Frontal cortex (tissue), 4 donors: ENCODE measurements at places on chromosomes 11 and 22. TPM values are rescaled to one million over a fixed set of nuclear protein-coding genes. Genes with fewer than 3 reads are reported as not detected.

The MPZL2 gene
- total RNA-seq, result 1.6 TPM

DNA sequence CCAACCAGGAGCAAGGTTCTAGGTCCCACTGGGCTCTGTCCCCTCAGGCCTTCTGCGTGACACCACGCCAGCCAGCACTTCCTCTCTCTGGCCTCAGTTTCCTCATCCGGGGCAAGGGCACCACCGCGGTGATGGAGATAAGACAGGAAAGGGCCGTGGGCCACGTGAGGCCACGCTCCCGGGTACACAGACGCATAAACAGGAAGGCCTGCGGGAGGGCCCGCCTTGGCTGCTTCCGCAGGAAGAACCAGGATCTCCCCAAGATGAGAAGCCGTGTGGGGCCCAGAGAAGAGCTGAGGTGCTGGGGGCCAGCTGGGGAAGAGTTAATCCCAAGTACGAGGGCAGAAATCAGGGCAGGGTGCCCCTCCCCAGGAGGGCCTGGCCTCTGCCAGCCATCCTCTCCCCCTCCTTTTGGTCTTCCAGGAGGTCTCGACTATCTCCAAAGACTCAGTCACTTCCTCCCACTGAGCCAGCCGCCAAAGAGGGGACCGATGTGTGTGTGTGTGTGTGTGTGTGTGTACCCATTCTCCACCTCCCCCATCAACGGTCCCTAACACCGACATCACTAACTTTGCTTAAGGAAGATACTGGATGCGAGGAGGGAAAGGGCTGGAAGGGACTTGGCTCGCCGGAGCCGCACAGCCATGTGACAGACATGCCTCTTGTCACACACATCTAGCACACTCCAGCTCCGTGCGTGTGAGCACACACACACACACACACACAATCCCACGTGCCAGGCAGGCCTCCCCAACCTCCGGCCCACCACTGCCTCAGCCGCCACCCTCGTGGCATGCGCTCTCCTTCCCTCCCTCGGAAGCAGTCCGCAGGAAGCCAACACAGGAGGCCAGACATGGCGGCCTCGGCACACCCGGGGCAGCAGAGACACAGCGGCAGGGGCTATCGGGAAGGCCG, 1.4 kb downstream of the MFNG start:
- peak; percentile 44 for DNase-seq

DNA sequence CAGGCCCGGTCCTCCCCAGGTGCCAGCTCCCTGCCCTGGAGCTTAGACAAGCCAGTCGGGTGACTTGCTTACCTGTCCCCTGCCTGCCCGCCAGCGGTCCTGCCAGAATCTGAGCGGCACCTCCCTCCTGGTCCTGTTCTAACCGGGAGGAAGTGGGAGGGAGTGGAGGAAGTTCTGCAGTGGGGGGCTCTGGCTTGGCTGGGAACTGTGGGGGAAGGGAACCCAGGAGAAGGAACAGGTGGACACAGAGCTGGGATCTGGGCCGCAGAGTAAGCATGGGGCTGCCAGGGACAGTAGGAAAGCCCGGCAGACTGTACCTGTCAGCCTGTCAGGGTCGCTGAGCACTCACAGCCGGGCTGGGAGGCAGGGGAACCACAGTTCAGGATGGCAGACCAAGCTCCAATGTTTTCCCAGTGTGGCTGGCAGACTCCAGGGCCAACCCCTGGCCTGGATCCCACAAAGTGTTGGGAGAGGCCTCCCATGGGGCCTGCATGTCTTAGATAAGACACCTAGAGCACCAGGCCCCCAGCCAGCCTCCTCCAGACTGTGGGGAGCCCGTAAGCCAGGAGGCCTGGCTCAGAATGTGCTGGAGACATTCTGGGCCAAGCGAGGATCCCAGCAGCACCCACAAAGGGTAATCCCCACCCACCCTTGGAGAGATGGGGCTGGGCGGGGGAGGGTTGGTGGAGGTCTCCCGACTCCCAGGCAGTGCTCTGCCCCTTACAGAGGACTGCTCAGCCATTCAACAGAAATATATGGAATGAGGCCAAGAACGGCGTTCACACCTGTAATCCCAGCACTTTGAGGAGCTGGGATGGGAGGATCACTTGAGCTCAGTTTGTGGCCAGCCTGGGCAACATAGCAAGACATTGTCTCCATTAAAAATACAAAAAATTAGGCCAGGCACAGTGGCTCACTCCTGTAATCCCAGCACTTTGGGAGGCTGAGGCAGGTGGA, 2.3 kb downstream of the CYB5R3 start:
- DNase-seq, result peak; percentile 33

GRCh38 chr11:46633291-46634217, 16.2 kb downstream of the ATG13 start:
- no peak for DNase-seq
